Heart right ventricle (tissue), 16 donors: ENCODE measurements at places on chromosomes 3 and 15. TPM values are rescaled to one million over a fixed set of nuclear protein-coding genes. Genes with fewer than 3 reads are reported as not detected.

DNA sequence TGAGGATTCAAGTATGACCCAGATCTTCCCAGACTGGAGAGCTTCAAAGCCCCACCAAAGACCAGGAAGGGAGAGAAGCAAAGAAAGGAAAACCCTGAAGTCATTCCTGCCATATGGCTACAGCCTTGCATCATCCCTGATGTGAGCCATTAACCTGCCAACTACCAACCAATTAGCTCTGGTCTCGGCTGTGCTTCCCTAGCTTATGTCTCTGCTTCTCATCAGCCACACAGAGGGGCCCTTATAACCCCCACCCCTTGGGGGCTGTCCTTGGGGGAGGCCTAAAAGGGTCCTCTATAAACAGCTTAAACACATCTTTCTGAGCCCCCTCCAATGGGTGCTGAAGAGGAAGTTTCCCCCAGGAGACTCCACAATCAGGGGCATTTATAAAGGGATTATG is 52.8 kb downstream of the NOX5 start:
- no peaks in the 10 kb centered on the region for H3K27me3 ChIP-seq
- H3K27ac ChIP-seq = no peak overlapping the region
- no peaks in the 10 kb centered on the region for H3K4me1 ChIP-seq
- DNase-seq = no peak

KCNAB1 gene
- 1.6 TPM for total RNA-seq

CORO2B gene
- 4.5 TPM for total RNA-seq

DNA sequence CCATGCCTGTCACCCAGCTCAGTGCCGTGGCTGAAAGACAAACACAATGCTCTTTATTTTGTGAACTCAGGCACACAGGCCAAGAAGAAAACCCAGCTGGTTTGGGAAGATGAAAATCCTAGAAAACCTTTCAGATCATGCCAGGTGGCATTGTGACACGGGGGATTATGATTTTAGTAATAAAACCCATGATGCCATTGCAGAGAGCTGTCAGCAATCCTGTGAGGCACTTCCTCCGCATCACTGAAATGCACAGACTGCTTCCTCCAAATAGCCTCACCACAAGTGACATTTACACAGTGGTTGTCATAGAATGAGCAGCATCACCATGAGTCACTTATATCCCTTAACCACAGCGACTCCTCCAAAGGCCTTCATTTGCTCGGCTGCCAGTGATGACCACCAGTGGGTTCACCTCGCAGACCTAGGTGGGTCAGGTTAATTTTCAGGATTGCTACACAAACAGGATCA is 22.7 kb downstream of the ABHD6 start:
- H3K27me3 ChIP-seq = no peaks in the 10 kb centered on the region
- DNase-seq = no peak
- H3K4me1 ChIP-seq = no peaks in the 10 kb centered on the region
- no peak overlapping the region for H3K27ac ChIP-seq
- H3K4me3 ChIP-seq = no peak overlapping the region
